ENCODE measurements at places on chromosomes 2 and 18.

GRCh38 chr2:205901491-205901890 lies 184.5 kb downstream of the INO80D start:
- no peak for DNase-seq

- no peak for DNase-seq
Measured at GRCh38 chr2:44515416-44515815, 153.7 kb downstream of the CAMKMT start.

- DNase-seq: no peak
Measured at GRCh38 chr18:5627776-5628511, 84.1 kb upstream of the EPB41L3 start.

GRCh38 chr18:60875957-60876507 lies 457.2 kb upstream of the CDH20 start:
- no peak for DNase-seq

- no peak for DNase-seq
Measured at GRCh38 chr2:176804392-176804791, 408.2 kb upstream of the HNRNPA3 start.

DNA sequence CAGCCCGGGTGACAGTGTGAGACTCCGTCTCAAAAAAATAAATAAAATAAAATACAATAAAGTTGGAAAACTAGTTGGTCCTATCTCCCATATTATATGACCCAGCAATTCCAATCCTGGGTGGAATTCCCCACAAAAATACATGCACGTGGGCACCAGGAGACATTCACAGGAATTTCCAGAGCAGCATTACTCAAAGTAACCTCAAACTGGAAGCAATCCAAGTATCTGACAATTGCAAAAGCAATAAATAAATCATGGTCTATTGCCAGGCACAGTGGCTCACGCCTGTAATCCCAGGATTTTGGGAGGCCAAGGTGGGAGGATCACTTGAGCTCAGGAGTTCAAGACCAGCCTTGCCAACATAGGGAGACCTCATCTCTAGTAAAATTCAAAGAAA lies 101.2 kb upstream of the MAP4K4 start:
- no peak for DNase-seq

GRCh38 chr18:48943333-48943732 lies 7.4 kb downstream of the SMAD7 start:
- no peak for DNase-seq

GRCh38 chr18:2920027-2920426 lies 73.2 kb downstream of the EMILIN2 start:
- no peak for DNase-seq

DNA sequence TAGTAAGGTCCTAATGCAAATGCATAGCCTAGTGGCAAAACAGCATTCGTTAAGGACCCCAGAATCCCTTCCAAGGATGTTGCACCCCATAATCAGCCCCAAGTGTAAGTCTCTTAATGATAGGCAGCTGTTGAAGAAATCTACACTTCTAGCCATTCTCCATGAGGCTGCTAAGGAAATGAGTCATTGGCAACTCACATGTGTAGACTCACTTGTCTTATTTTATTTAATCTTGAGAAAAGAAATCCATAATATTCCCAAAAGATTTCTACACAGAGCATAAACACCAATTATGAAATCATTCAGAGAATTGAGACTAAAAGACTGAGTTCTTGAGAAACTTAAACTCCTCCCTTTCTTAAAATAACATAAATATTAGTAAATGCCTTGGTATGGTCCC lies 52.4 kb downstream of the AKAIN1 start:
- DNase-seq: no peak

GRCh38 chr2:240672076-240672700 lies 10.5 kb downstream of the AQP12B start:
- DNase-seq: no peak

- DNase-seq: peak; percentile 21
Measured at GRCh38 chr18:57666818-57667497, 45.3 kb upstream of the NARS1 start.

- no peak for DNase-seq
Measured at GRCh38 chr2:38733300-38733971, 17.7 kb downstream of the SRSF7 start.

DNA sequence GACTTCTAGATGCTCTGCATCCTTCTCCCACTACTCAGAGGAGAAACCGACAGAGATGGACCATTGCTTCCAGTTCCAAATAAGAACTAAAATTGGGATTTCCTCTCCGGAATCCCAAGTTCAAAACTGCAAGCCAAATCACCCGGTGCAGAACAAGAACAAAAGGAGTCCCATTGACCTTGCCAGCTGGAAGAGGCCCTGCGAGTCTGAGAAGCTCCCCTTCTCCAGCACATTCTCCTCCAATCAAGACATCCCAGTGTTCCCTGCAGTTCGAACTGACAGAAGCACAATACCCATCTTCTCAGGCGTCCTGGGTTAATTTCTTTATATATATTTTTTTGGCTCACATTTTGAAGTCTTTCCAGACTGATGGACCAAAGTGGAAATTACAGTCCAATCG lies 195.3 kb upstream of the MEIS1 start:
- DNase-seq: no peak

DNA sequence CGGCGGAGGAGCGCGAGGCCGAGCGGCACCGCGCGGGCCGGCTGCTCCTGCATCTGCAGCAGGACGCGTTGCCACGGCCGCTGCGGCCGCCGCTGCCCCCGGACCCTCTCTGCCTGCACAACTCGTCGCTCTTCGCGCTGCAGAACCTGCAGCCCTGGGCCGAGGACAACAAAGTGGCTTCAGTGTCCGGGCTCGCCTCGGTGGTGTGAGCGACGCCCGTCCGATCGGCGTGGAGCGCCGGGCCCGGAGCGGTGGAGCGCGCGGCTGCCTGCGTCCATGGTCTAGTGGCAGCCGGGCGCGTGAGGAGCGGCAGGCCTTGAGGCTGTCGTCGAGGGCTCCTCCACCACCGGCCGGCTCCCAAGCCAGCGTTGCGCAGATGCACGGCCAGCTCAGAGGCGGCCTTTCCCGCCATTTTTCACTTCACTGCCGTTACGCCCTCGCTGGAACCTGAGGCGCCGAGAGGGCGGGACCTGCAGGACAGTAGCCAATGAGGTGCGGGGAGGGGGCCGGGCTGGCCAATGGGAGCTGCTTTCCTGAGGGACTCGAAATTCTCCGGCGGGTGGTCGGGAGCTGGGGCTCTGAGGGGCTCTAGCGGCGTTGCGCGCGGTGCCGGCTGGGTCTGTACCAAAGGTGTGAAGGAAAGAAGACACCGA lies 1.9 kb downstream of the TLX2 start:
- peak; percentile 70 for DNase-seq

GRCh38 chr2:172285010-172285621 lies 142.3 kb upstream of the ITGA6 start:
- DNase-seq: no peak

- DNase-seq: no peak
Measured at GRCh38 chr18:32381761-32382160, 88.9 kb downstream of the GAREM1 start.

DNA sequence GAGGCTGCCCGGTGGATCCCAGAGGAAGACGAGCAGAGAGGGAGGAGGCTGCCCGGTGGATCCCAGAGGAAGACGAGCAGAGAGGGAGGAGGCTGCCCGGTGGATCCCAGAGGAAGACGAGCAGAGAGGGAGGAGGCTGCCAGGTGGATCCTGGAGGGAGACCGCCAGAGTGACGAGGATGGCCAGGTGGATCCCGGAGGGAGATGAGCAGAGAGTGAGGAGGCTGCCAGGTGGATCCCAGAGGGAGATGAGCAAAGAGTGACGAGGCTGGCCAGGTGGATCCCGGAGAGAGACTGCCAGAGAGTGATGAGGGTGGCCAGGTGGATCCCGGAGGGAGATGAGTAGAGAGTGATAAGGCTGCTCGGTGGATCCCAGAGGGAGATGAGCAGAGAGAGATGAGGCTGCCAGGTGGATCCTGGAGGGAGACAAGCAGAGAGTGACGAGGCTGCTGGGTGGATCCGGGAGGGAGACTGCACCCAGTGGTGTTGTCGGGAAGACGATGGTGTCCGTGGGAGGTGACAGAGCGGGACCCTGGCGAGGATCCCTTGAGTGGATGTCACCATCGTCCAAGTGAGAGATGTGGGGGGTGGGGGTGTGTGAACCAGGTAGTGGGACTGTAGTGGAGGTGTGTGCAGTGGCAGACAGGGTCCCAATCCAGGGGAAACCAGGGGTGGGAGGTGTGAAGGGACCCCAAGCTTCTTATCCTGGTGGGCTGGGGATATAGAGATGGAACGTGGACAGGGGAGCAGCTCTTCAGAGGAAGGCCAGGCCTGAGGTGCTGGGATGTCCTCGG lies 22.3 kb downstream of the DCDC2C start:
- no peak for DNase-seq

DNA sequence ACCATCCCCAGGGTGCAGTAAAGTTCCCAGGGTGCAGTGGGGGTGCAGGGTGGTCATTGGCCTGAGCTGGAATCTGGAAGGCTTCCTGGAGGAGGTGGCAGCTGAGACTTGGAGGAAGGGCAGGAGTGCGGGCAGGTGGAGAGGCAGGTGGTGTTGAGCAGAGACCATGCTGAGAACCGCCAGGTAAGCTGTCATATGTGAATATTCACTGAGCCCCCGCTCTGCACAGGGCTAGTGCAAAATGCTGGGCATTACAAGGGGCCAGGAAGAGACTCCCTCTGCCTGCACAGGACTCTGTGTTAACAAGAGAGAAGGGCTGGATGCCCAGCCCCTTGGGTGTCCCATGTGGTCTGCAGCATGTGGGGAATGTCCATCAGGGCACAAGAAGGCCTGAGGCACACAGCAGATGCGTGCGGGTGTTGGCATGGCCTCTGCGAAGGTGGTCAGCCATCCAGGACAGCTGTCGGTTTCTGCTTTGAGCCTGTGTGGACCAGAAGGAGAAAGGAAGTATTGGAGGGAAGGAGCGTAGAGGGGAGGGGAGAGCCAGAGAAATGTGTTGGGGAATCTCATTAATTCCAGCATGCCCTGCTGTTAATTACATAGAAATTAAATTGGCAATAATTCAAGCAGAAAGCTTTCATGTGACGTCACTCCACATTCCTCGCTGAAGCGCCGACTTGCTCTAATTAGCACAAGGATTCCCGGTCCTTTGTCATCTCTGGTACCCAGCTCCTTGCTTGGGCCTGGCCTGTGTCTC lies 62.8 kb upstream of the OTOS start:
- DNase-seq: no peak

DNA sequence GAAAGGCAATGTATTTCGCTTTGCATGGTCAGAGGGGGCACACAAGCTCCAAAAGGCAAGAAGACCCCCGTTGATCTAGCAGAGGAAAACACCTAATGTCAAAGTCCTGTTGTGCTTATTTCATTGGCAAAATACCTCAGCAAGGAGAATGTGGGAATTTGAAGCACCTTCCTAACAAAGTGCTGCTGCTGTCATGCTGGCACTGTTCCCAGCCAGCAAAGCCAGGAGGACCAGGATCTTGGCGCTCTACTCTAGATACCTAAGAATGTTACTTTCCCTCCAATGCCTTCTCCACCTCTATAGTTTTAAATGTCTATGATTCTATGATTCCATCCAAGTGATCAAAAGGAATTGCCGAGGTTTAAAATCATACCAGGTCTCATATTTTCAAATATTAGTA lies 867.9 kb upstream of the POU3F3 start:
- DNase-seq: no peak

- no peak for DNase-seq
Measured at GRCh38 chr2:130828461-130828860, 8.3 kb upstream of the ARHGEF4 start.

- no peak for DNase-seq
Measured at GRCh38 chr18:617970-618504, 21.2 kb downstream of the CLUL1 start.

GRCh38 chr18:10113121-10114022 lies 199.6 kb downstream of the VAPA start:
- DNase-seq: no peak

DNA sequence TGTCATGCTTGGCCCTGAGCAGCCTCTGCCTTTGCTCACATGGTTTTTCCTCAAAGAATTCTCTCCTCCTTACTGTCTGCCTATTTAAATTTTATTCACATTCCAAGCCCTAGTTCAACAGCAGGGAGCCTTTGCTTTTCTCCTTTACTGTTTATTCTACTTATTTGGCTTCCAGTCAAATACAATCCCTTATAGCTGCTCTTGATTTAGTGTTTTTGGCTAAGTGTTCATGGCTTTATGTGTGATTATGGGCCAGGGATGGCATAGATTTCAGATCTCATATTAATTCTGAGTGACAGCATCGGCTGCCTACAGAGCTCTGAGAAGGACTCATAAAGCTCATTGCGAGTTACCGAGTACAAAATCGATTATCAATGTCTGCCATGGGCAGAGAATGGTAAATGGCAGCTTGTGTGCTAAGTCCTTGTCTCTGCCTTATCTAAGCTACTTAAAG lies 106.7 kb downstream of the METTL8 start:
- no peak for DNase-seq

GRCh38 chr2:236977852-236978398 lies 107.8 kb upstream of the COPS8 start:
- DNase-seq: no peak

GRCh38 chr18:10421859-10422258 lies 32.6 kb upstream of the APCDD1 start:
- no peak for DNase-seq

DNA sequence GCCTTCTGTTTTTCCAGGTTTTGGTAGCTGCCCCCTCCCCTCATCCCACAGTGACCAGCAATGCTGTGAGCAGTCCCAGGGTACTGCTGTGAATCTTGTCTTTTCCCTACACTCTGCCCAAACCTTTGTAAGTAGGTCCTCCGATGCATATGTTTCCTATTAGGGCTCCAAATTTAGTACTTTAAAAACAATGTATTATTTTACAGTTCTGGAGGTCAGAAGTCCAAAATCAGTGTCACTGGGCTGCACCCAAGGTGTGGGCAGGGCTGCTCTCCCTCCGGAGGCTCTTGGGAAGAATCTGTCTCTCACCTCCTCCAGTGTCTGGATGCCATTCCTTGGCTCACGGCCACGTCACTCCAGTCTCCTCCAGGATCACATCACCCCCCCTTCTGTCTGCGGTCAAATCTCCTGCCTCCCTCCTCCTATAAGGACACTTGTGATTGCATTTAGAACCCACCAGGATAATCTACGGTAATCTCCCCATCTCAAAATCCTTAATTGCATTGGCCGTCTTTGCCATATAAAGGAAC lies 208.5 kb downstream of the SH3BP4 start:
- DNase-seq: no peak

- no peak for DNase-seq
Measured at GRCh38 chr18:57150828-57151227, 3.9 kb downstream of the BOD1L2 start.

DNA sequence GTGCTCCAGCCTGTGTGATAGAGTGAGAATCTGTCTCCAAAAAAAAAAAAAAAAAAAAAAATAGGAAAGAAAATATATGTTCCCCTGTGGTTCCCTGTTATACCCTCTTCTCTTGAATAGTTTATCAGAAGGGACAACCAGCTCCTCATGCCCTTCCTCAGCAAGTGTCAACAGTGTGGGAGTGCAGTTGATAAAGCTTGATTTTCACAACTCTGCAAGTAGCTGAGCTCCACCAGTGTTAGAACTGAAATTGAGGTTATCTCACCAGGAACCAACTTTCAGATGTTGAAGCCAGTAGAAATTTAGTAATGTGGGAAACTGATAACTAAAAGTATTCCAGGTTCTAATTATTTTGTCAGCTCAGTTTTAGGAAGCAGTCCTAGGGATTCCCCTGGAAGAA lies 25.1 kb downstream of the NEDD4L start:
- DNase-seq: no peak
